Activated naive CD4-positive, alpha-beta T cell treated with anti-CD3 and anti-CD28 coated beads, Interleukin-2, amount 50 U/mL, for 72 hours (primary cell): ENCODE measurements at places on chromosomes 12 and 14.

DNA sequence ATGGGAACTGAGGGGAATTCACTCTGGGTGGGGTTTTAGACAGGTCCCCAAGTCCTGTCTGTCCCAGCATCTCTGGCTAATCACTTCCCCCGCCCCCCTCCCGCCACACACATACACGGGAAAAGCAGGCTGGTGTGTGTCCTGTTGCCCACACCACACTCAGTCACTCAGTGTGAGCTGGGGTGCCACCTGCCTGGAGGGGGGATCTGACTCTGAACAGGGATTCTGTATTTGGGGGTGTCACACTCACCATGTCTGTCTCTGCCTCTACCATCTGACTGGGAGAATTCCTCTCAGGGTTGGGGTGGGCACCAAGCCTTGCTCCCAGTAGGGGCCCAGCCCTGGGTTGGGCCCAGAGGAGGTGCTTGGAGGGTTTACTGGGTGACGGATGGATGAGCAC, 31.1 kb downstream of the SH2B3 start:
- no peak for DNase-seq

DNA sequence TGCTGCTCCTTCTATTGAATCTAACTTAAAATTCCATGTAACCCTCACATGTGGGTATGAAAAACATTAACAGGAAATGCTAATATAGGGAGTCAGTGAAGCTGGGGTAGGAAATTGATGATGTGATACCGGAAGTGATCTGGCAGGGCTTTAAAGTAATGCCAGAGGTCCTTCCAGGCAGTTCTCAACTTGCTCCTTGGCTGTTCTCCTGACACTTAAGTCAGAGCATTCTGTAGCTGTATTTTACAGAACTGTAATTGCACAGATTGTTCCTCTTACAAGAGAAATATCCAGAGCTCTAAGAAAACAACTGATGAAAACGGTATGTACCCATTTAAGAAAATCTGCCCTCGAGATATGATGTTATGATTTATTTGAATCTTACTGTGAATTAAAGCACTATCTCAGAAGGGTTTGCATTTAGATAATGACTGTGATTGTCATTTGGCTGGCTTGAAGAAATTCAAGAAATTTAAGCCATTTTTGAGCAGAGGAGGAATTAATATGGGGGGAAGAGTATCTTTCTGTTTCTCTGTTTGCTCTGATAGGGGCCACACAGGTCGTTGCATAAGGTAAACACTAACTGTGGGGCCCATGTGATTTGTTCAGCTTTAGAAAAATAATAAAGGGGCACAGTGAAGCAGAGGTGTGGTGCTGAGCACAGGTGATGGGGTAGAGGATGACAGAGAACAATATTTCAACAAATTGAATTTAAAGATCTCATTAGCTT, 88.4 kb downstream of the BBS10 start:
- DNase-seq = no peak

- no peak for DNase-seq
These were observed 14.4 kb upstream of the CCER1 start for GRCh38 chr12:90969346-90969745.

- DNase-seq = no peak
These were observed 26.0 kb upstream of the ETFBKMT start for GRCh38 chr12:31633464-31633863.

- no peak for DNase-seq
These were observed 1.7 kb downstream of the VSIG10 start for GRCh38 chr12:118102070-118102469.

DNA sequence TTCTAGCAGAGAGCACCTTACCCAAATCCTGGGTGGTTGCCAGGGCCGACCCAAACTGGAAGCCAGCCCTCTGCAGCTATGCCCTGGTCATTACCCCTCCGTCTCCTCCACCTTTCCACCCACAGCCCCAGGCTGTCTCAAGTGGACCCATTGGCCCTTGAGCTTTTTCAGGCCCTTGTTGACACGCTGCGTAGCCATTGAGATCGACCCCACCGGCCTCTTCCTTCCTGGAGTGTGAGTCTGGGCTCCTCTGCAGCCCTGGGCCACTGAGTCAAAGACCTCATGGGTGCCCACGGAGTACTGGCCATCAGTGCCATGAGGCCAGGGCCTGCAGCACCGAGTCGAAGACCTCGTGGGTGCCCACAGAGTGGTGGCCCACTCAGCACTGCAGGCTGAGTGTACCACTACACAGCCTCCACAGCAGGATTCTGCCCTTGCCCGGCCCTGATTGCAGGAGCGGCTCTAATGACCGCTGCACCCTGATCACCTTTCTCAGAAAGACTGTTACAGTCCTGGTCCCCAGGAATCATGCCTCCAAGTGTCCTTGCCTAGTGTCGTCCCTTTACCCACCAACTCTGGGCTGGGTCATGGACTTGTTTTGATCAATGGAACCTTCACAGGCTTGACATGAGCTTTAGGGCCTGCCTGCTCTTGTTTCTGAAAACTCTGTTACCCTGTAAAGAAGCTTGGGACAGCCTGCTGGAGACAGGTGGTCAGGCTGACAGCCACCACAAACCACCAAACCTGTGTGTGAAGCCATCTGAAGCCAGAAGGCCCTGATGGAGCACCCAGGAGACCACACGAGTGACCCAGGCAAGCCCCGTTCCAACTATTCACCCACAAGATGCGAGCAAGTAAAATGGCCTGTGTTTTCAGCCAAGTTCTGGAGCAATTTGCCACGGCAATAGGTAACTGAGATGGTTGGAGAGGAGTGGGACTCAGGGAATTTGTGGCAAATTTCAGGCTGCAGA, 39.6 kb upstream of the TRAF3 start:
- DNase-seq = no peak

GRCh38 chr12:43776498-43776897, 17.7 kb downstream of the IRAK4 start:
- DNase-seq = no peak

- DNase-seq = no peak
These were observed 308.8 kb downstream of the SNAPC1 start for GRCh38 chr14:62071039-62071438.

DNA sequence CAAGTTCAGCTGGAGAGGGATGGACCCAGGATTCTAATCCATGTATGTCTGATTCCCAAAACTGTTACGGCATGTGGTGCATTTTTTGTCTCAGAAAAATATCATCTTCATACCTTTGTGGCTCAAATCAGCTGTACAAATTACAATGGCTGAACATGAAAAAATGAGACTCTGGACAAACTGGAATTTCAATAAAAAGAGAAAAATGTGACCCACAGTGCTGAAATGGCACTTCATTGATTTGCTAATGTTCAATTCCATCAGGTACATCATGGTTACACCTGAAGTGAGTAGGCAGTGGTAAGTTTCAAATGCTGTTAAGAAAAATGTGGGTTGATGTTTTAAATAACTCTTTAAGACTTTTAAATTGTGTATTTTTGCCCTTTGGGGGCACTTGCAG, 165.6 kb upstream of the CAND1 start:
- no peak for DNase-seq
